Fibroblast of skin of left quadriceps (primary cell): ENCODE measurements at places on chromosomes 16 and 17.
A peak's percentile ranks its signal among the peaks of the same experiment; 100 is the strongest.

GRCh38 chr17:71187145-71187878, 933.5 kb upstream of the SOX9 start:
- no peak for DNase-seq

GRCh38 chr17:38498353-38498752, 70.1 kb downstream of the ARHGAP23 start:
- no peak for DNase-seq

- DNase-seq: peak; percentile 3
Observed at GRCh38 chr16:79997257-79997656, 396.7 kb upstream of the MAF start.

DNA sequence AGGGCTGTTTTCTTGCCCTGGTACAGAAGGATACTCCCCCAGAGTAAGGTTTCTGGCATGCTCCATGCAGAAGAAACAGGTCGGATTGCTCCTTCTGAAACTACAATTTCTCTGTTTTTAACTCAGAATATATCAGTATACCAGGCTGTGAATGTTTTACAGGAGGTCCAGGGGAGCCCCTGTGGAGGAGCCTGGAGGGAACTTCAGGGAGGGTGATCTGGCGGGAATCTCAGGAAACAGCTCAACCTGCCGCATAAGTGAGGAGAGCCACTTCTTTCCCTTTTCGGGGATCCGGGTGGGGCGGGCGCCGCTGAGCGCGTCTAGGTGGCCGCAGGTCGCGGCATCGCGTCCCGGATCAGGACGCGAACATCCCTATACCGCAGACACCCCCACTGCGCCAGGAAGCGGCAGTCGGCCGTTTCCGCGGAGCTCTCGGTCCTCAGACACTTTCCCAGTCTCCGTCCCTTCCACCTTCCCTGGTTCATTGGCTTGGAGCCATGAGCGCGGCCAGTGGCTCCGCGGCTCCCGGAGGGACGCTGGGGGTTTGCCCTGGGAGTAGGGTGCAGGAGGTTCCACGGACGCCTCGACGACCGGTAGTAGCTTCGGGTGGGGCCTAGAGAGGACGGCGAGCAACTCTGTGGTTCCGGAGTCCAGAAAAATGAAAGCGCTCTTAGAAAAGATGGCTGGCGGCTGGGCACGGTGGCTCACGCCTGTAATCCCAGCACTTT, 3.1 kb upstream of the ZNF764 start:
- no peak for DNase-seq

GRCh38 chr16:425740-426114, 278 bp downstream of the RAB11FIP3 start:
- no peak for DNase-seq

- DNase-seq: no peak
Observed at GRCh38 chr17:48575673-48576478, 2.3 kb downstream of the HOXB4 start.

GRCh38 chr17:32461853-32462617, 17.7 kb downstream of the PSMD11 start:
- DNase-seq: no peak

DNA sequence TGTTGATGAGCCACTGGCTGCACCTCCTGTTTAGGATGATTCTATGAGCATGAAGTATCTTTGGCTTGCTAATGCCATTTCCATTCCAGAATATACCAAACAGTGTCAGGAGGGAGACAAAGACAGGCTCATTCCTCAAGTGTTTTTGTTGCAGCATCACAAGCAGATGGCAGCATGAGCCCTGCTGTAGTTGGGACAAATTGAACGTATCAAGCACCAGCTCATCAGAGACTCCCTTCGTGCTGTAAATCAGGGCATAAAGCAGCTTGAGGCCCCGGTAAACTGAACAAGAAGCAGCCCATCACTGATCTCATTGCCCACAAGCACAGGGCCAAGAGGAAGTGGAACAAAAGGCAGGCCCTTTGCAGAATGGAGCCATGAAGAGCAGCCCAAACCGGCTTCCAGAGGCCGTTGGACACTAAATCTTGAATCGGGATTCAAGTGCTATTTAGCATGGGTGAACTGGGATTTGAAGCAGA, 45.9 kb upstream of the HS3ST3A1 start:
- DNase-seq: peak; percentile 39

DNA sequence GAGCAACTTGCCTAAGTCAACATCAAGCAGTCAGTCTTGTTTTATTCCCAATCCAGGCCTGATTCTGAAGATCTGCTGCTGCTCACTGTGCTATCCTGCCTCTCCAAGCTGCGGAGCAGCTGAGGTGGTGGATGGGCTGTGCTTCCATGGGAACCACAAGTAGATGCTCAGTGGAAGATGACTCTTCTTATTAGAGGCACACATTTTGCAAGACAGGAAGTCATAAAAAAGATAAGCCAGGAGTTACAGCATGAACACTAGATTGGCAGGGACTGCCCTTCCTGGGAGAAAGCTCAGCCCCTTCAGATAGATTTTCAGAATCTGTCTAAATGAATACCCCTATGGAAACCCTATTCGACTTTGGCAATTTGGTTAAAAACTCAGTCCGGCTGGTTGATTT, 143.1 kb downstream of the SHISA6 start:
- no peak for DNase-seq

DNA sequence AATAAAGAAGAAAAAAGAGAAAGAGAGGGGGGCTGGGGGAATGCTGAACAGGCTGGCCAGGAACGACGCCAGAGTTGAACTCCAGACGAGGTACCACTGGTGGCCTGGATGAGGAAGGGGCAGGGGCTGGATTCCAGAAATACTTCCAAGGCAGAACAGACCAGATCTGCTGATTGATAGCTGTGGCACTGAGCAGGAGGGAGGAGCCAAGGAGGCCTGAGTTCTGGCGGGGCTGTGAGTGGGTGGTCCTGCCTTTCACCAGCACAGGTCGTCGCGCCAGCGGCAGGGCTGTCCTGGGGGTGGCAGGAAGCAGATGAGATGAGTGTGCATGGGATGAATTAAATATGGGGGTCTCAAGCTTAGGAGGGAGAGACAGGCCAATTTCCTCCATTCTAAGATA, 5.5 kb downstream of the CCDC42 start:
- no peak for DNase-seq

GRCh38 chr17:8506145-8506544, 70.5 kb downstream of the NDEL1 start:
- DNase-seq: no peak

GRCh38 chr16:2675021-2675420, 7.3 kb upstream of the KCTD5 start:
- DNase-seq: no peak

DNA sequence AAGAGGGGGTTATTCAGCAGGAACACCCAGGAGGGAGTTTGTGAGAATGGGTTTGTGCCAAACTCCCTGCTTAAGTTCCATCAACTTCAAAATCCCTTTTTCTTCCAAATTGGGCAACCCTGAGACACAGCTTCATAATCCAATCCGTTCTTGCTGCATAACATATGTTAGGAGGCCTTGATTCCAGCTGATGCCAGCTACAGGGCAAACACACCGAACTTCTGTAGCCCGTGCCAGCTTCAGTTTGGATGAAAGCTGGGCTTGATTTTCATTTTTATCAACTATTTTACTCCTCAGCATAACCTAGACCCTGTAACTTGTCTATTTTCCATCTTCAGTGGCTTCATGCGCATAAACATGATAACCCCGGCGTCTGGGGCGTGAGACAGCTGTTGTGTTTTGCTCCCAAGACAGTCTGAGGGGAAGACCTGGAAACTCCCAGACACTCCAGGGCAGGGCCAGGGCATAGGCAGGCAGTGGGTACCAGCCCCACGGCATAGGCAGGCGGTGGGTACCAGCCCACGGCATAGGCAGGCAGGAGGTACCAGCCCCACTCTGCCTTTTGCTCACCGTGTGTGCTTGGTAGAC, 220.4 kb downstream of the C16orf95 start:
- DNase-seq: no peak

DNA sequence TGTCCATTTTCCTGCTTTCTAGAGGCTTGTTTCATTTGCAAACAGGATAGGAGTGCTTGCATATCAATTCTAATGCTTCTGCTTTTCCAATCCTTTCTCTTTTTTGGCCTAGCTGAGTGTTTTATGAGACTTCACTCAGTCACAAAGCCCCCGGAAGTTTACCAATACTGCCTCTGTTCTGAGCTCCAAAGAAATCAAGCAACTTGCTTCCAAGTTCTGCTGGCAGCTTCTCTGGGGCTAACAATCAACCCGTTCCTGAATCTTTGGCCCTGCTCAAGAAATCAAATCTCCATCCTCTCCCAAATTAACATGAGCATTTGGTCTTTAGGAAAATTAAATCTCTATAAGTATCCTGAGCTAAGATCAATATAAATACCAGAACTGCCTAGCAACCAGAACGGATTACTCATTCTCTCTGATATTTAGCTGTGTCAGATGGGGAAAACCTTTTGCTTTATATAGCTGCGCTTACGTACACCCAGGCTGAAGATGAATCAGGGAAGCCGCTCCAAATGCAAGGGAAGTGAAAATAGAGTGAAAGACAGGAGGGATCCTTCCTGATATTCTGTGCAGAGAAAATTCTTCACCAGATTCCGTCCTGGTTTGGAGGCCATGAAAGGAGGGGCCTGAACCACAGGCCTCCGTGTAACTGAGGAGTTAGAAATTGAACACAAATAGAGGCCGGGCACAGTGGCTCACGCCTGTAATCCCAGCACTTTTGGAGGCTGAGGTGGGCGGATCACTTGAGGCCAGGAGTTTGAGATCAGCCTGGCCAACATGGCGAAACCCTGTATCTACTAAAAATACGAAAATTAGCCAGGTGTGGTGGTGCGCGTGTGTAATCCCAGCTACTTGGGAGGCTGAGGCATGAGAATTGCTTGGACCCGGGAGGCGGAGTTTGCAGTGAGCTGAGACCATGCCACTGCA, 23.3 kb upstream of the GRB2 start:
- DNase-seq: peak; percentile 50

GRCh38 chr16:35150805-35151312, 1691.4 kb downstream of the TP53TG3F start:
- no peak for DNase-seq
